ENCODE measurements at places on chromosomes 2 and 18. TPM values are rescaled to one million over a fixed set of nuclear protein-coding genes. Genes with fewer than 3 reads are reported as not detected.

Gene LYG2
- not detected for total RNA-seq

Gene PRR30
- not detected for total RNA-seq

- DNase-seq, result peak; percentile 21
Measured at GRCh38 chr2:85390941-85391669, 19.1 kb downstream of the CAPG start.

GRCh38 chr2:121471532-121472469 is 58.9 kb upstream of the RNU4ATAC start:
- peak; percentile 44 for DNase-seq

DNA sequence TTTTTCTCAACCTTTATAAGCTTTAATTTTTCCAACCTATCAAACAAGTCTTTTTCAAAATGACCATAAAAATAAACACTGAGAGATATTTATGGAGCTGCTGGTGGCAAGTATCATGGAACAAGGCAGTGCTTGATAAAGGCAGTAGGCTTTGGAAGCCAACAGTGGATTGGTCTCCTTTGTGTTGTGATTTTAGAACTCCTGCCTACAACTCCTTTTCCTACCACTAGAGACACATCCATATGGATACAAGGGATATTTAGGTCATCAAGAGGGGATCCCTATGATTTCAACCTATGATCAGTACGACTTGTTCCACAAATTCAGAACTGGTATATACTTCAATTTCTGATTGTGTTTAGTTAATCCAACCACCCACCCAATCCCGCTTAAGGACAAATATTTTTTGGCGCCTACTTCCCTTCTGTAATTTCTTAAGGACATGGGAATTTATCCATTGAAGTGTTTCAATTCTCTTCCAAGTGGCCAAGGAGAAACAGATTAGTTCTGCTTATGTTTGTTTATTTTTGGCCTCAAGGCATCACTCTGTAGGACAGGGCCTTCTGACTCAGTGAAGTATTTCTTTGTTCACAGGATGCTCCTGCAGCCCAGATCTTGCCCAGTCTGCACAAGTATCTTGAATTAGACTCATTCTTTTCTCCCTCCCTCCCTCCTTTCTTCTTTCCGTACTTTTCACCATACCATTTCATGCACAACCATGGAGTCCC is 2119.6 kb upstream of the PIK3C3 start:
- peak; percentile 85 for DNase-seq

GRCh38 chr2:75564026-75564688 is 3.4 kb upstream of the EVA1A start:
- no peak for DNase-seq

Gene VIL1
- total RNA-seq, result not detected

- DNase-seq, result no peak
Measured at GRCh38 chr2:205836477-205837221, 154.3 kb downstream of the NRP2 start.

- DNase-seq, result no peak
Measured at GRCh38 chr2:96233880-96234316, 25.3 kb upstream of the STARD7 start.

- no peak for DNase-seq
Measured at GRCh38 chr2:216994353-216994854, 134.5 kb upstream of the TNP1 start.

Gene SCYGR4
- not detected for total RNA-seq

Gene GALR1
- total RNA-seq, result not detected

GRCh38 chr2:106189325-106189724 is 4.8 kb downstream of the UXS1 start:
- DNase-seq, result no peak

Gene POTEC
- not detected for total RNA-seq

Gene CPO
- not detected for total RNA-seq

DNA sequence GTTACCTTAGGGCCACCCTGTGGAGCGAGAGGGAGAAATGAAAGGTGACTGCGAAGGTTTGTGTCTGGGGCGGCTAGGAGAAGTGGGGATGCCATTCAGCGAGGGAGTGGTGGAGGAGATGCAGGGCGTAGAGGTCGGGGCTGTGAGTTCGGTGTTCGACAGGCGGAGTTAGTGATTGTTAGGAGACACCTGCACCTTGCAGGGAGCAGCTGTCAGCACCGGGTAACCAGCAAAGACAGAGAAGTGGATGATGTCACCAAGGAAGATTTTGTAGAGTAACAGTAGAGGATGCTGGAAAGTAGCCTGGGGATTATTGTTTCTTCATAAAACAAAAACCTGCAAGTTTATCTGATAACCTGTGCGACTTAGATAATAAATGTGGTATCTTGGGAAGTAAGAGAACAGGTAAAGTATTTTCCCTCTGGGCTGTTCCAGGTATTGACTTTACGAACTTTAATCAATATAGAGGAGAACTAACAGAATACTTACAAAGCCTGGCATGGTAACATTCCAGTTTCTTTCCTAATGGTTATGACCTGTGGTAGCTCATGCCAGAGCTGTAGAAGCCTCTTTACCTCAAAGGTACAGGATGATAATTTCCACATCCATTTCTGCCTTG is 63.8 kb downstream of the SPTBN1 start:
- no peak for DNase-seq

Gene GPAT2
- total RNA-seq, result not detected

Gene DNAJC5G
- total RNA-seq, result not detected

All from M059J (cell line).